ENCODE measurements at places on chromosomes 4 and X.
A peak's percentile ranks its signal among the peaks of the same experiment; 100 is the strongest.

- DNase-seq = no peak
Measured at GRCh38 chrX:17373337-17373736, 1.7 kb upstream of the NHS start.

DNA sequence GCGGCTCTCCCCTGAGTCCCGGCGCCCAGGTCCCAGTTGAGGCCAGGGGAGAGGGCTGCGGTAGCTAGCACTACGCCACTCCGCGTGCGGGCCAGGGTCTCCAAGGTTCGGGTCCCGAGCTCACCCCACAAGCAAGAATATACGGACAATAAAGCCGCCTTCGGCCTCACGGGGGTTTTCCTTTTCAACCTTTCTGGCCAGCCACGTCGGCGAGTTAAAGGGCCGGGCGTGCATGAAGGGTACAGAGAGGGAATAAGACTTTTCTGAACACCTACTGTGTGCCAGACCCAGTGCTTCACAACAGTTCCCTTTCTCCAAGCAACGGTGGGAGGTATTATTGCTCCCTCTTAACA, 138.5 kb upstream of the ZIC3 start:
- DNase-seq = no peak

- no peak for DNase-seq
Measured at GRCh38 chr4:189832528-189832927, 108.1 kb upstream of the FRG1 start.

- no peak for DNase-seq
Measured at GRCh38 chr4:145679991-145680455, at the start of gene C4orf51. TSS of gene C4orf51 (plus strand) at chr4:145680146. CDS start at chr4:145680204, 58 bp downstream.

DNA sequence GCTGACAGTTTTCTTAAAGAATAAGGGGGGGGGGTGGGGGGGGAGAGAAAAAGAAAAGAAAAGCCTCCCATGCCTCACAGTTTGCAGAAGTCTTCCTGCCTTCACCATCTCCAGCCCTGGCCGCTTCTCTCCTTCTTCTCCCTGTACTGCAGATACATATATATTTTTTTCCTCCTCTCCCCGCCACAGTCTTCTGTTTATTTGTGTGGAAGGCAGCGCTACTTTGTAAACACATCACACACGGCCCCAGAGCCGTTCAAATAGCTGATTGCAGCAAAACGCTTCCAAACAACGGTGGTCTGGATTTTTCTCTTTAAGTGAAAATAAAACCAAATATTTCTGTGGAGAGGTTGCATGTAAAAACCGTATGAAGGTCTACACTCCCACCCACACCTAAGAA, 732 bp downstream of the NLGN4X start:
- DNase-seq = no peak

GRCh38 chr4:75135068-75135825, 202.3 kb downstream of the PARM1 start:
- no peak for DNase-seq

DNA sequence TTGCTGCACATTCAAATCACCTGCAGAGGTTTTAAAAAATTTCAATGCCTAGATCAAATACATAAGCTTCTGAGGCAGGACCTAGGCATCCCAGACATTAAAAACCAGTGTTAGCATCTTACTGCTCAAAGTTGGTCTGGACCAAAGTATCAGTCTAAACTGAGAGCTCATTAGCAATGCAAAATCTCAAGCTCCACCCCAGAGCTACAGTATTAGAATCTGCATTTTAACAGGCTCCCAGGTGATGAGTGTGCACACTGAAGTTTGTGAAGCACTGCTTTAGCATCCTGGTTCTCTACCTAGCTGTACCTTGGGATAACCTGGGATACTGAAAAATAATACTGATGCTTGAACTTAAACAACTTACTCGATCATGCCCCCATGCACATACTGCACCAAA, 96.0 kb downstream of the PRRG1 start:
- DNase-seq = no peak

GRCh38 chr4:64250488-64250887, 158.8 kb downstream of the TECRL start:
- DNase-seq = no peak

GRCh38 chrX:4708970-4709760, 995.7 kb upstream of the PRKX start:
- DNase-seq = no peak

GRCh38 chrX:9317176-9317575, 147.7 kb upstream of the TBL1X start:
- DNase-seq = no peak

- no peak for DNase-seq
Measured at GRCh38 chr4:144701683-144702233, 55.8 kb downstream of the HHIP start.

GRCh38 chr4:146472404-146472803, 49.3 kb downstream of the SLC10A7 start:
- no peak for DNase-seq

DNA sequence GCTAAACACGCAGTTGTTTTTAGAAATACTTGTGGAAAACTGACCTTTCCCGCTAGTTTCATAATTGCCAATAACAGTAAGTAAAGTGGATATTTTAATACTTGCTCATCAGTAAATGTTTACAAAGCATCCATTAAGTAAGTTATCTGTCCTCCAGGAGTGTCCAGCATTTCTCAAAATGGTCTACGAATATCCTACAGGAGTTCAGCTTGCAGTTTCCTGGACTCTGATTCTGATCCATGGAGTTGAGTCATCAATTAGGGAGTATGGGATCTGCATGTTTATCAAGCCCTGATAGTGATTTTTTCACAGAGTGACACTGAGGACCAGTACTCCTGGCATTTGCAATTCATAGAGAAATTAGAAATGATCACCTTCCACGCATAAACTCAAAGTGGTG, 325.2 kb upstream of the AADAT start:
- no peak for DNase-seq

DNA sequence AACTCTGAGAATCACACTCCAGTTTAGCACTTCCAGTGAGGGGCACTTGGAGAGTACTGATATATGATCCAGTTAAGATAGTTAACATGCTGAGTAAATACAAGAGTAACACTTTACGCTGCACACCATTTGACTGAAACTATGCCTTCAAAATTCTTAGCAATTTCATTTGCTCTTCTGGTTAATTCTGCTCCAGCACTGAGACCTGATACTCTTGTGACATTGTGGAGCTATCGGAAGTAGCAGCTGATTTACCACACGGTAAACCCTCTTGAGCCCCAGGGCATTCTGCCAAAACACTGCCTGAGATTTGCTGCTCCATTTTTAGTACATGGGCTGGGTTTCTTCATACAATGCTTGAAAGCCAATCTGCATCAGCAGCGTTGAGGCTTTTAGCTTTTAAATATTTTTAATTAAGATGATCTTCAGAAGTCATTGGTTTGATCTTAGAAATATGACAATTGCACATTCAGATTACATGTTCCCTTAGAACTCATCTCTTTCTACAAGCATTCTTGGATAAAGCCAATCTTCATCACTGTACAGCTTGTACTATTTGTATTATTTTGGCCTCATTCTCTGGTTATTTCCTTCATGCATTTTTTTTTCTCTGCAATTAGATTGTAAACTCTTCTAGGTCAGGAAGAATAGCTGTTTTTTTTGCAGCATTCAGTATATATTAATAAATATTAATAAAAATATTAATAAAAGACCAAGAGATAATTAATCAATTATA, 67.8 kb upstream of the ETNPPL start:
- DNase-seq = no peak

- DNase-seq = no peak
Measured at GRCh38 chr4:88276952-88277710, 7.2 kb downstream of the PPM1K start.

GRCh38 chr4:89427782-89428181, 120.2 kb upstream of the GPRIN3 start:
- DNase-seq = no peak

DNA sequence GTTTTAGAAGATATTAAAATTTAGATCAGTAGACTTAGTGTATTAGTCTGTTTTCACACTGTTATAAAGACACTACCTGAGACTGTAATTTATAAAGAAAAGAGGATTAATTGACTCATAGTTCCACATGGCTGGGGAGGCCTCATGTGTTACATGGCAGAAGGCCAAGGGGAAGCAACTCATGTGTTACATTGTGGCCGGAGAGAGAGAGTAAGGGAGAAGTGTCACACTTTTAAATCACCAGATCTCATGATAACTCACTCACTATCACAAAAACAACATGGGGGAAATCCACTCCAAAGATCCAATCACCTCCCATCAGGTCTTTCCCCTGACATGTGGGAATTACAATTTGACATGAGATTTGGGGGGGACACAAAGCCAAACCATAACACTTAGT, 1159.7 kb upstream of the PCDH7 start:
- no peak for DNase-seq

- DNase-seq = no peak
Measured at GRCh38 chr4:171239196-171239595, 574.0 kb upstream of the GALNTL6 start.

DNA sequence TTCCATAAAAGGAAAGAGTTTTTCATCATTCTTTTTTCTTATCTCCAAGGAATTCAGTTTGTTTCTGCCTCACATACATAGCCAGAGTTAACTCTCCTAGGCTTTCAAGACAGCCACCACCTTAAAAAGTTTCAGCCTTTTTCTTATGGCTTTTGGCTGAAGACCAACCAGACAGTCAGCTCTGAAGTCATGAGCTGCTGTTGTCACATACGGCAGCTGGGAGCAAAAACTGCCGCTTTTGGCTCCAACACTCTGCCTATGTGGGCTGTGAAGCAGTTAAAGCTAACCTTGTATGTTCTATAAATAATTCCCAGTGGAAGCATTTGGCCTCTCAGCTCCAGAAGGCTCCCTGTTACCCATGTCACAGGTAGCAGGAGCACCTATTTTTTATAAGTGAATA, 104.1 kb downstream of the KLHL4 start:
- no peak for DNase-seq

DNA sequence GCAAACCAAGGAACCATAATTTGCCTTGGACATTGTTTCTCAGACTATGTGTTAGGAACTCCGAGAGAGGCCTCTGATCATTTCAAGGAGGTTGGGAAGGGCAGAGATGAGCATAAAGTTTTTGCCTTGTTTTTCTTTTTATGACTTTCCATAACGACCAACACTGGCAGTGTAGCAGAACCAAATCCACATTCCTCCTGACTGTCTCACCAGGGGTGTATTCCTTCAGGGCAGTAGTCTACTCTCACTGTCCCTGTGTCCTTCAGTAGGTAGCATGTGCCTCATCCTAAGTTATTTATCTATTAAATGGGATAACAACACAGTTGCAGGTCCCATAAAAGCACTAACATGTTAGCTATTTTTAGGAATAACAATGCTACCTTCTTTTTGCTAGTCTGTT, 20.8 kb downstream of the EGFL6 start:
- DNase-seq = no peak

- no peak for DNase-seq
Measured at GRCh38 chr4:147118528-147118927, 172.9 kb upstream of the TTC29 start.

- no peak for DNase-seq
Measured at GRCh38 chr4:56314207-56314915, 72.9 kb downstream of the AASDH start.

GRCh38 chr4:31474221-31474620, 754.1 kb downstream of the PCDH7 start:
- DNase-seq = no peak

- no peak for DNase-seq
Measured at GRCh38 chr4:16235209-16235608, 8.9 kb upstream of the TAPT1 start.

DNA sequence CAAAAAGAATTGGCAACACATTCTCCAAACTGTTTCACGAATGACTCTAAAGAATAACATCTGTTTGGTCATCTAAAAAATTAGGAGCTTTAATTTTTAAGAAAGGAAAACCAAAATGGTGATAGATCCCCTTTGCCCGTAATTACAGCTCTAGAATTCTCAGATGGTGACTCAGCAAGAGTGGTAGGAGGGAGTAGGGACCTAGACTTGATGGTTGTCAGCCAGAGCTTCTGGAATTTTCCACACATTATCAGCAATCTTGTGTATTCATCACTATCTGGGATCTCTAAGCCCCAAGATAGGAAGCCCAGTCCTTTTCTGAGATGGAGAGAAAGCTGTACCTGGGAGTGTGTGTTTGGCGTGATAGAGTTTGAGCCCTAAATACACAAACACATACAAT, 103.9 kb upstream of the RAB40AL start:
- DNase-seq = no peak

GRCh38 chr4:7691982-7692381, 247.7 kb downstream of the AFAP1 start:
- DNase-seq = no peak

- DNase-seq = peak; percentile 65
Measured at GRCh38 chrX:111098874-111099273, 2.9 kb downstream of the PAK3 start.

- no peak for DNase-seq
Measured at GRCh38 chrX:35098419-35098818, 155.8 kb downstream of the FAM47B start.

DNA sequence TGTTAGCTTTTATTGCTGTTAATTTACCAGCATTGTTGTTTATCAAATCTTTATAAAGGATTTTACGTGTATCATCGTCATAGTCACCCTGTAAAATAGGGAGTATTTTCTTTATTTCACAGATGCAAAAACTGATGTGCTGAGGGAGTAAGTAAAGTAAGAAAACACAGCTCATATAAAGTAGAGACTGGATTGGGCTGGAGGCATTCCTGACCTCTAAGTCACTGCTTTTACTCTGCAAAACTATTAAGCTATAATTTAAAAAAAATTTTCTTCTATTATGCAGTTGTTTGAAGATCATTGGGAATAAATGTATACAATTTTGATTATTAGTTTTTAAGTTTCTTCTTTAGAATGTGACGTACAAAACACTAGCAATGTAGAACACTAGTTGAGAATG, 45.9 kb downstream of the NUDT6 start:
- DNase-seq = no peak

- no peak for DNase-seq
Measured at GRCh38 chr4:2251073-2251794, 9.3 kb upstream of the HAUS3 start.

DNA sequence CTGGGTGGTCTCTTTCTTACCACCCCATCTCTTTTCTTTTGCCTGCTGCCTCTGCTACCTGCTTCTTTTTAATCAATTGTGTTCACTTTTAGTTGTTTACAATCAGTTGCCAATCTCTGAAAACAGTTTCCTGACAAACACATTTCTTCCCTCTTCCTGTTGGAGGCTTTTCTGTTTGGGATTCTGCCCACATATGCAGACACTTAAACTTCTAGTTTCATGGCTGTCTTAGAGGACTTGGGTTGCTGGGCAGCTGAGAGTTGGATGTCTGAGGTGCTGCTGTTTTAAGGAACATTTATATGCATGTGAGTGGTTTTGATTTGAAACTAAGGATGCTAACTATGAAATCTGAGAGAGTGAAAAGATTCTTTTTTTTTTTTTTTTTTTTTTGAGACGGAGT, 112.3 kb upstream of the LIMCH1 start:
- DNase-seq = no peak

DNA sequence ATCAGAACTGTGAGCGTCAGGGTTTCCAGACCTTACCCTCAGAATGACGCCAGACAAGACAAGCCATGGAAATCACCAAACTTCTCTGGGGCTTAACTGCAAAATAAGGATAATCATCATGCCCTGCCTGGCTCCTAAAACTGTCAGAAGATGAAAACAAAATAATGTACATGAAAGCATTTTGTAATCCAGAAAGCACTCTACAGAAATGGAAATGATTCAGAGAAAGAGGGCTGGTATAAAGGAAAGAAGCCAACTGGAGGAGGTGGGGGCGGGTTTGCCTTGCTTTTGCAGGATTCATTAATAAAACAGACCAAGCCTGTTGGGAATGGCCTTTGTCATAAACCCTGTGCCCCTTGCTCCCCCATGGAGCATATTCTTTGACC, 47.3 kb downstream of the SEPSECS start:
- DNase-seq = no peak
